ENCODE measurements at places on chromosomes 3 and 15. TPM values are rescaled to one million over a fixed set of nuclear protein-coding genes. Genes with fewer than 3 reads are reported as not detected.

GRCh38 chr3:170056710-170057454 is 19.1 kb downstream of the GPR160 start:
- DNase-seq = no peak

DNA sequence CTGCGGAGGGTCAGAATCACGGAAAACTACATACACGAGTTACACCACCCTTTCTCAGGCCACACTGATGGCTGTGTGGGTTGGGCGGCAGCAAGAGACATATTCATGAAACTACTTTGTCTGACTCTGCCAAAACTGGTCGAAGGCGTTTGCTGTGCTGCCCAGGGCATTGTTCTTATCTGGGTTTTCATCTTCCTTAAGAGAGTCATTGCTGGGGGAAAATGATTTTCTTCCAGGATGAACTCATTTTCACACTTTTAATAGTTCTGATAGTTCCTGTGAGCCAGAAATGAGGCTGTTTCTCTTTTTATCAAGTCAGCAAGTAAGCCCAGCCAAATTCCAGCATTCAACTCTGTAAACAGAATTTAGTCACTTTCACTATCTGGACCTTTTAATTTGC is 47.6 kb downstream of the TRIM71 start:
- no peak for DNase-seq

DNA sequence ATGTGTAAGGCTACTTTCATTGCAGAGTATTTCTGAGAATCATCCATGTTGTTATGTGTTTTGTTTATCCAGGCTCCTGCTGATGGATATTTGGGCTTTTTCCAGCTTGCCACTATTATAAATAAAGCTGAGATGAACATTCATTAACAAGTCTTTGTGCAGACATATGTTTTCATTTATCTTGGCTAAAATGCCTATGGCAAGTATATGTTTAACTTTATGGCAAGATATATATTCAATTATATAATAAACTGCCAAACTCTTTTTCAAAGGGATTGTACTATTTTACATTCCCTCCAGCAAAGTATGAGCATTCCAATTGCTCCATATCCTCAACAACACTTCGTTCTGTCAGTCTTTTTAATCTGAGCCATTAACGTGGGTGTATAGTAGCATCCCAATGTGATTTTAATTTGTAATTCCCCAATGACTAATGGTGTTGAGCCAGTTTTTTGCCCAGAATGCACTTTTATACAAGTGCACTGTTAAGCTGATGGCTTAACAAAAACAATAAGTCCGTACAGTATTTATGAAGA is 452.4 kb downstream of the SHQ1 start:
- DNase-seq = no peak

- no peak for DNase-seq
Measured at GRCh38 chr15:67911727-67912126, 71.9 kb upstream of the RNU6-1 start.

DNA sequence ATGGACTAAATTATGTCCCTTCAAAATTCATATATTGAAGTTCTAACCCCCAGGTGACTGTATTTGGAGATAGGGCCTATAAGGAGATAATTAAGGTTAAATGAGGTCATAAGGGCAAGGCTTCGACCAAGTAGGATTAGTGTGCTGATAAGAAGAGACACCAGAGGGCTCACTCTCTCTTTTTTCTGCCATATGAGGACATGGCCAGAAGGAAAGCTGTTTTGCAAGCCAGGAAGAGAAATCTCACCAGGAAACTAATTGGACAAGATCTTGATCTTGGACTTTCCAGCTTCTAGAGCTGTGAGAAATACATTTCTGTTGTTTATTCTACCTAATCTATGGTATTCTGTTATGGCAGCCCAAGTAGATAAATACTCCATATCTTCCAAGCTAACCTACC is 503.6 kb upstream of the NAALADL2 start:
- no peak for DNase-seq

DNA sequence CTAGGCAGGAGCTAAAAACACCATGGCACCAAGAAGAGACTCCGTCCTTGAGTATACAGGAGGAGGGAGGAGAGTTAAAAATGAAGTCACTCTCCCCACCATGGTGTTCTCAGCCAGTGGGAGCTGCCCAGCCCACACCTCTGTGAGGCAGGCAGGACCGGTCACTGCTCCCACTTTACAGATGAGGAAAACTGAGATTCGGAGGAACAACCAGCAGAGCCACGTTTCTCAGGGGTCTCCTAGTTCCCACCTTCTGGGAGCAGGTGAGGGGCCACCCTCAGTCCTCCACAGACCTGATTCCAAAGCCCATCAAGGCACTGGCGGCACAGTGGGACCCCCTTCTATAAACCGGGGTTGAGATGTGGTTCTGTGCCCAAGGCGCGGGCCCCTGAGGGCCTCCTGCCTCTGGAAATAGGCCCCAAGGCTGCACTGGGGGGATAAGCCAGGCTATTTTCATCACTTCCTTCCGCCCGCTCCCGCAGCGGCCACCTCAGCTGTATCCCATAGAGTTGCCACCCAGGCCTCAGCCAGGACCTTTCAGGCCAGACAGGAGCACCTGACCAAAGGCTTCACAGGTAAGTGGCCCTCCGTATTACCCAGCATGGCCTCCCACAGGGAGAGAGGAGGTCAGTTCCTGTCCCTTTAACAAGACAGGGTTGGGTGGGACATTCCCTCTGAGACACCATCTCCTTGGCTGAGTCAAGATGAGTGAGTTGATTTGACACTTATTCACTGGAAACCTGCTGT is at the start of gene GP9:
Gene GP9 (plus strand): TSS at position 504 of the 747 bp plus-strand sequence. CDS start 961 bp downstream, outside the sequence.
- no peak for DNase-seq

Gene CHRNB4
- total RNA-seq = 0.25 TPM

Gene ATP10A
- 1.5 TPM for total RNA-seq

Gene POTEB
- total RNA-seq = not detected

Gene ERICH6
- total RNA-seq = not detected

All from left colon (tissue), 2 donors.